Osteoblast (primary cell): ENCODE measurements at places on chromosomes 13 and 19. TPM values are rescaled to one million over a fixed set of nuclear protein-coding genes. Genes with fewer than 3 reads are reported as not detected.
A peak's percentile ranks its signal among the peaks of the same experiment; 100 is the strongest.

Gene LGALS14
- total RNA-seq, result not detected in 2 replicates

Gene KIR3DL1
- not detected in 2 replicates for total RNA-seq

Gene TMC4
- total RNA-seq, result 0.29 and 0.72 TPM in 2 replicates

GRCh38 chr19:8655340-8655709, 24.9 kb downstream of the NFILZ start:
- no peak for DNase-seq

Gene LILRA5
- total RNA-seq, result 0.36 TPM in 1 of 2 replicates, not detected in the other

DNA sequence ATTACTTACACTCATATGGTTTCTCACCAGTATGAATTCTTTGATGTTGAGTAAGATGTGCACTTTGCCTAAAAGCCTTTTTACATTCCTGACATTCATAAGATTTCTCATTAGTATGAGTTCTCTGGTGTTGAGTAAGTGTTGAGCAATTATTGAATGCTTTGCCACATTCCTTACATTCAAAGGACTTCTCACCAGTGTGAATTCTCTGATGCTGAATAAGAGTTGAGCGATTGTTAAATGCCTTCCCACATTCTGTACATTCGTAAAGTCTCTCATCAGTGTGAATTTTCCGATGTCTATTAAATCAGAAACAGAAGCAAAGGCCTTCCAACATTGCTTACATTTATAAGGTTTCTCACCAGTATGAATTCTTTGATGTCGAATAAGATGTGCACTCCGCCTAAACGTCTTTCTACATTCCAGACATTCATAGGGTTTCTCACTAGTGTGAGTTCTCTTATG, 14.2 kb upstream of the ZFP30 start:
- no peak for DNase-seq

Gene CEACAM3
- not detected in 2 replicates for total RNA-seq

Gene CYP4F8
- not detected in 2 replicates for total RNA-seq

DNA sequence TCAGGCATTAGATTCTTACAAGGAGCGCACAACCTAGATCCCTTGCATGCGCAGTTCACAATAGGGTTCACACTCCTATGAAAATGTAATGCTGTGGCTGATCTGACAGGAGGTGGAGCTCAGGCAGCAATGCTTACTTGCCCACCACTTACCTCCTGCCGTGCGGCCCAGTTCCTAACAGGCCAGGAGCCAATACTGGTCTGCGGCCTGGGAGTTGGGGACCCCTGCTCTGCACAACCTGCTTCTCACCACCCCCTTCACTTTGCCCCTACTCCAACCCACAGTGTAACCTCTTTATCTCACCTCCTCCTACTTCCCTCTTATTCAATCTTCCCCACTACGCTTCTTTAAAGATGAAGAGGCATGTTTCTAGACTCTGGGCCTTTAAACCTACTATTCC, 240.2 kb downstream of the RGCC start:
- DNase-seq, result no peak

Gene IL4I1
- total RNA-seq, result 0.29 and 1.4 TPM in 2 replicates

DNA sequence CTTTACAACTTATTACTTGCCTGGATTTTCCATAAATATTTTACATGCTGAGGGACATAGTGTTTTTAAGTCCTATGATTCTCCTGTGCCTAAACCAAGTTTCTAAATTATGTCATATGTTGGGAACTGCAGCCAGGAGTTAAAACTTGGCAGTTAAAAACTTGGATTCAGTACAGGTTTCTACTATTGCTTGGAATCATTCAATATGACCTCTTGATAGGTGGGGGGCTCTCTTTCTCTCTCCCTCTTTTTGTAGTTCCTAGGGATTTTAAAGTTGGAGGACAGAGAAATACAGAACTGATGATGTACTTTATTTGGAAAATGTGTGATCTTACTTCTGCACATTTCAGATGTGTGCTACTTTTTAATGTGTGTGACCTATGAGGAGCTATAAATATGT, 4.7 kb downstream of the CSNK1A1L start:
- DNase-seq, result no peak

DNA sequence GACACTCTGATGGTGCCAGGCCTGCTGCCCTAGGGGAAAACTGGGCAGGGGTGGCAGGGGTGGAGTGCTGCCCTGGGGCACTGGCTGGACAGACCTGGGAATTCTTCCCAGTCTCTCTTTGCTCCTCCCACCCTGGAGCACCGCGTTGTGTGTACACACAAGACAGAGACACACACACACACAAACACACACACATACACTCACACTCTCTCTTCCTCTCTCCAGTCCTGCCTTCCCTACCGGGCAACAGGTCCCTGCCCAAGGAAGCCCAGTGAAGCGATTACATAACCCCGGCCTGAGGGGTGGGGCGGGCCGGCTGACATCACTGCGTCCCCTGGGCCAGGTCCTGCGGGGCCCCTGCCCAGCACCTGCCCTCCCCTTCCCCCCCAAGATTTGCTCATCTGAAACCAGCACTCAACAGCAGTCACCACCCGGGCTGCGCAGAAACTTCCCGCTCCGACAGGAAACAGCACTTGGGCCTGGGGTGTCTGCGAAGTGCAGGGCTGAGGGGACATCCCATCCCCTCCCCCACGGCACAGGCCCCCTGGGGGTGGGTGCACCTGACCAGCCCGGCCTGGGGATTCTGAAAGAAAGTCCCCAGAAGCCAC, 1.2 kb downstream of the MKNK2 start:
- peak; percentile 97 for DNase-seq

- DNase-seq, result peak; percentile 78
Measured at GRCh38 chr19:32287811-32288227, 57.6 kb upstream of the ZNF507 start.

- no peak for DNase-seq
Measured at GRCh38 chr13:78958006-78958405, 299.1 kb upstream of the OBI1 start.

DNA sequence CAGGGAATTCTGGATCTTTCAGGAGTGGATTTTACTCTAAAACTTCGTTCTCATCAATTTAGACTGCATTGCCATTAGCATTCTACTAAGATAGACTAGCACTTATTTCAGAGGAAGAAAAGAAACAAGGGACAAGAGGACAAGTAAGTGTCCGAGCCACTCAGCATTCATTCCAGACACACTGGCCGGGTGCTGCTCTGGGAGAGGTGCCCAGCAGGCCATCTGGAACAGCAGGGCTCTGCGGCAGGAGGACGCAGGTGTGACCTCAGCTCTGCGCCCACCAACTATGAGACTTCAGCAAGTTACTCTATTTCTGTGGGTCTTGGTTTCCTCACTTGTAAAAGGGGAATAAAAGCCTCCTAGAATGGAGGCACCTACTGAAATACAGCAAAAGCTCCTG, 4.2 kb downstream of the EPS15L1 start:
- peak; percentile 65 for DNase-seq

GRCh38 chr19:10305139-10305806, 4.3 kb downstream of the ZGLP1 start:
- DNase-seq, result peak; percentile 97

Gene AP2S1
- 117 and 136 TPM in 2 replicates for total RNA-seq
